ENCODE measurements at places on chromosomes 16 and 17.

- DNase-seq: no peak
Observed at GRCh38 chr17:67570797-67571196, 146.9 kb upstream of the NOL11 start.

- no peak for DNase-seq
Observed at GRCh38 chr17:13204607-13205237, 186.9 kb upstream of the ELAC2 start.

DNA sequence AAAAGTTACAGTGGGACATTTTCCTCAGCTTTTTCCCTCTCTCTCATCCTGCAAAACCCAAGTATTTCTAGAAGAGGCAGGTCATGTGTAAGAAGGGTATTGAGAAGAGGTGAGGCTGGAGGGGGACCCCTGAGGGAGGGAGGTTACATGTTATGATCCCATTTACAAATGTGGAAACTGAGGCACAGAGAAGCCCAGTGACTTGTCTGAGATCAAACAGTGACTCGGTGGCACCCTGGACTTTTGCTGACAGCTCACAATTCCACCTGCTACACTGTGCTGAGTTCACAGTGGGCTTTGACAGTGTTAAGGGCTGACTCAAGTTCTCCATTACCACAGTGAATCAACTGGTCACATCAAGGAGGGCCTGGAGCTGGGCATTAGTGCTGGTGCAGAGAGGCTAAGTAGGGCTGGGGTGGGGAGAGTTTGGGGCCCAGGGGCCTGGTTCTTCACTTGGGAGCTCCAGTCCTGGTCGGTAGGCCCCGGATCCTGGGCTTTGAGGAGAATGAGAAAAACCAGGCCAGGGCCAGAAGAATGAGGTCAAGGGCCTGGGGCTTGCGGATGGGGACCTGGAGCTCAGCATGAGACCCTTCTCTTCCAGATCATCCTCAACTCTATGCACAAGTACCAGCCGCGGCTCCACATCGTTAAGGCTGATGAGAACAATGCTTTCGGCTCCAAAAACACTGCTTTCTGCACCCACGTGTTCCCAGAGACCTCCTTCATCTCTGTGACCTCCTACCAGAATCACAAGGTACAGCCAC lies 26.0 kb downstream of the TBX4 start:
- no peak for DNase-seq

GRCh38 chr16:11417487-11417886 lies 72.2 kb downstream of the RMI2 start:
- DNase-seq: peak; percentile 57

GRCh38 chr17:6660101-6660500 lies 8.5 kb downstream of the C17orf100 start:
- DNase-seq: no peak

GRCh38 chr16:76114681-76115080 lies 162.5 kb upstream of the CNTNAP4 start:
- no peak for DNase-seq

DNA sequence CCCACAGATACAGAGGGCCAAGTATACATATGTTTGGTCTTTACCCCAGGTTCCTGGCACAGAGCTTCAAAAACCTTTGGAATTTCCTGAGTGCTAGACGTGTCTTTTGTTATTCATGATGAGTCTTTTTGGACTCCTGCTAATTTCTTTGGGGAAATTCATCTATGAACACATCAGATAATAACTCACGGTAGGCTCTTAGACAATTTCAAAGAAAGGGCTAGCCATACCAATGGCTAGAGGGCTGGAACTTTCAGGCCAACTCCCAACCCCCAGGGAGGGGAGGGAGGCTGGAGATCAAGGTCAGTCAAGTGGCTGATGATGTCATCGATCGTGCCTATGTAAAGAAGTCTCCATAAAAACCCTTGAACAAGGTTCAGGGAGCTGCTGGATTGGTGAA lies 101.9 kb downstream of the STX8 start:
- no peak for DNase-seq

DNA sequence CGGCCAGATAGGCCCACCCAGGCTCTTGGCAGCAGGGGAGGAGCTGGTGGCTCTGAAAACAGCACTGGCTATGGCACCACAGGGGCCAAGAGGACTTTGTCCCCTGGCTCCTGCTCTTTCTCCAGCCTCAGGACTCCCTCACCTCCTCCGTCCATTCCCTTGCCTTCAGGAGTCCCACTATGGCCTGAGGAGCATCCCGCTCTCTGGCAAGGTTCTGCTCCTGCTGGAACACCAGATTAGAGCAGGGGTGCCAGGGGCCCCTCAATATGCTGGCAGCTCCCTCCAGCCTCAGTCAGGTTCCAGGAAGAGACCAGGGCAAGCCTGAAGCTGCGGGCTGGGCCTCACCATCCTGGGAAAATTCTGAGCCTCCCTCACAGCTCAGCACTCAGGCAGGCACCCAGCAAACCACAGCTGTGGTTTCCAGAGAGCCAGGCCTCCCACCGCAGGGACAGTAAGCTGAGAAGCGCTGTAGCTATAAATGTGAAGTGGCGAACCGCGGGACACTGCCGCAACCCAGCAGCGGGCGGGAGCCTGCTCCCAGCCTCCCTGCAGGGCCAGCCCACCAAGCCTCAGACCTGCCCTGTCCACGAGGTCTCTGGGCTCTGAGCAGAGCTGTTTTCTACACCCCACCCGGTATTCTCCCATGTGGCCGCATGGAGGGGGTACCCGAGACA lies 25.7 kb downstream of the C17orf100 start:
- DNase-seq: no peak

- no peak for DNase-seq
Observed at GRCh38 chr16:74997042-74997491, 1.8 kb upstream of the ZNRF1 start.

GRCh38 chr17:33342025-33342424 lies 48.9 kb upstream of the ASIC2 start:
- DNase-seq: no peak

DNA sequence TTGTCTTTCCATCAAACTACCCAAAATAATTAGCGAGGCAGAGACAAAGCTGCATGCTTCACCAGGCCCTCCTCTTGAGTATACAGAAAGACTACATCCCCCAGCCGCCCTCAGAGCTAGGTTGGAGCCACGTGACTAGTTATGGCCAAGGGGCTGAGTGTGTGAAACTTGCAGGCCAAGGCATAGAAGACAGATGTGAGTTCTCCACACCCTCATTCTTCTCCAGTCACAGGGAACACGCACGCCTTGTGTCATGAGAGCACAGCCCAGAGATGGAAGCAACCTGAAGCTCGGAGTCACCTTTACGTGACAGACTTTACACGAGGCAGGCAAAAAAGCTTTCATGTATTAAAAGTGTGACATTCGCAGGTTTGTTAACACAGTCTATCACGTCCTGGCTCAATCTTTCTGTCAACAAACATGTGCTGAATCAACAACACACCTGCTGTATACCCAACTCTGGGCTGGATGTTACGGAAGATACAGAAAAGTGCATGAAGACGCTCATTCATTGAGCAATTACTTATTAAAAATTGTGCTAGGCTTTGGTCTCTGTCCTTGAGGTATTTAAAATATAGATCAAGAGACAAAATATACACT lies 38.3 kb downstream of the STX8 start:
- no peak for DNase-seq

- no peak for DNase-seq
Observed at GRCh38 chr16:57413301-57413730, 8.7 kb downstream of the CCL17 start.

DNA sequence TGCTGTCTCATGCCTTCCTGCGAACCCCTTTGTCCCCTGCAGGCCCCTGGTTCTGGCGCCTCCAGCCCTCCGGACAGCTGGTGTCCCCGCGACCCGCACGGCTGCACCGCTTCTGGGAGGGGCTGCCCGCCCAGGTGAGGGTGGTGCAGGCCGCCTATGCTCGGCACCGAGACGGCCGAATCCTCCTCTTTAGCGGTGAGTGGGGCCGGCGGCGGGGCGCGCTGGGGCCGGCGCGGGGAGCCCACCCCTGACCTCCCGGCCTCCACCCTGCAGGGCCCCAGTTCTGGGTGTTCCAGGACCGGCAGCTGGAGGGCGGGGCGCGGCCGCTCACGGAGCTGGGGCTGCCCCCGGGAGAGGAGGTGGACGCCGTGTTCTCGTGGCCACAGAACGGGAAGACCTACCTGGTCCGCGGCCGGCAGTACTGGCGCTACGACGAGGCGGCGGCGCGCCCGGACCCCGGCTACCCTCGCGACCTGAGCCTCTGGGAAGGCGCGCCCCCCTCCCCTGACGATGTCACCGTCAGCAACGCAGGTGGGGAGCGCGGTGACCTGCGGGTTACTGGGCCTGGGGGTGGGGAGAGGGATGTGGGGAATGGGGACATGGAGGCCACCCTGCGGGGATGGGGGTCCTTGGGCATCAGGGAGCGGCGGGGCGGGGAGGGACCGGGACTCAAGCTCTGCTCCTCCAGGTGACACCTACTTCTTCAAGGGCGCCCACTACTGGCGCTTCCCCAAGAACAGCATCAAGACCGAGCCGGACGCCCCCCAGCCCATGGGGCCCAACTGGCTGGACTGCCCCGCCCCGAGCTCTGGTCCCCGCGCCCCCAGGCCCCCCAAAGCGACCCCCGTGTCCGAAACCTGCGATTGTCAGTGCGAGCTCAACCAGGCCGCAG lies 7.1 kb upstream of the IL32 start:
- DNase-seq: no peak

DNA sequence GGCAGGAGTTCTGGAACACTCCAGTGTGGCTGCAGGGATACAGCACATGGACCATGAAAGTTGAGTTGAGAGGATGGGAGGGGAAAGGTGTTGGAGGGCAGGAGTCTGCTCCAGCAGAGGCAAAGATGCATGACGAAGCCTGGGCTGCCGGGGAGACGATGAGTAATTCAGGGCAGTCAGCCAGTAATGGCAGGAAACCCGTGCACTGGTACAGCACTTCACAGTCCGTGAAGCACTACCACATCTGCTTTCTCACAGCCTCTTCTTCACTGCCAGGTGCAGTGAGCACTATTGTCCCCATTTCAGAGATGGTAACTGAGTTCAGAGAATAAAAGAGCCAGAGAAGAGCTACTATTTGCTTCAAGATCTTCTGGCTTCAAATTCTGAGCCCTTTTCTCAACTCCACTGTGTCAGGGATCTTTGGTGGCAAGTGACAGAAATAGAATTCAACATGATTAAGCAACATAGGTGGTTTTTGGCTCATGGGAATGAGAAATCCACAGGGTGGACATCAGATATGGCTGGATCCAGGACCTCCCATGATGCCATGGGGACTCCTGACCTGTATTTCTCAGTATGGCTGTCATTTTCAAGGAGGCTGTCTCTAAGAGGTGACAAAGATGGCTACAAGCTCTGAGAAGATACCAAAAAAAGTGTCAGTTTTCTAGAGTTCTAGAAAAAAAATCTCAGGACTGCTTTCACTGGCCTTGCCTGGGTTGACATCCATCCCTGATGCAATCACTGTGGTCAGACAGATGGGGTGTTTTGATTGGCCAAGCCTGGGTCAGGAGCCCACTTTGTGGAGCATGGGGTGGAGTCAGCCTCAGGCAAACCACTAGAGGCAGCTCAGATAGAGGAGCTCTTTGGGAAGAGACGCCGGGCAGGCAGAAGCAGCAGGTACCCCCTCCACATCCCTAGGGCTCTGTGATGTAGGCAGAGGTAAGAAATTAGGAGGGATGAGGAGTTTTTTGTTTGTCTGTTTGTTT lies 24.7 kb downstream of the IL21R start:
- no peak for DNase-seq

All from cerebellar nuclear complex (tissue), 1 donor.